Activated CD8-positive, alpha-beta T cell treated with anti-CD3 and anti-CD28 coated beads, Interleukin-2, amount 10 ng/mL, durations not matched to agents 7 days and 5 days (primary cell): ENCODE measurements at places on chromosomes 1 and 21.
A peak's percentile ranks its signal among the peaks of the same experiment; 100 is the strongest.

DNA sequence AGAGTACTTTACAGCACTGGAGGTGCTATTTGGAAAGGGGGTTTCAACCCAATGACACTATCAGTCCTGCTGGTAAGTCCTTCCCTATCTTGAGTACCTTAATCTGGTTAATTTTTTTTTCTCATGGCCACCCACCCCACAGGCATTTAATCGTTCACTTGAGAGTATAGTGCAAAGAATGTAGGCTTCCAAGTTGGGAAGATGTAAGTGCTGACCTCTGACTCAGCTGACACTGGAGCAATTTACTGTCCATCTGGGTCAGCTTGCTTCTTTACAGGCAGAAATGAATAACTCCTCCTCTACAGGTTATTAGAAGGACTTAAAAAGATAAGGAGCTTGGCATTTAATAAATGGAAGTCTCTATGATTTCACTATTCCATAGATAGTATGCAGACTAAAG lies 89.6 kb downstream of the AK5 start:
- H3K4me3 ChIP-seq: no peak overlapping the region
- no peak for DNase-seq
- no peaks in the 10 kb centered on the region for H3K36me3 ChIP-seq

- DNase-seq: peak; percentile 77
- no peaks in the 10 kb centered on the region for H3K27me3 ChIP-seq
- H3K4me3 ChIP-seq: peak overlapping the region; percentile 61
- peaks cover 85% of the 10 kb centered on the region for H3K4me1 ChIP-seq
These were observed 35.7 kb upstream of the DUSP10 start for GRCh38 chr1:221777431-221778072.

DNA sequence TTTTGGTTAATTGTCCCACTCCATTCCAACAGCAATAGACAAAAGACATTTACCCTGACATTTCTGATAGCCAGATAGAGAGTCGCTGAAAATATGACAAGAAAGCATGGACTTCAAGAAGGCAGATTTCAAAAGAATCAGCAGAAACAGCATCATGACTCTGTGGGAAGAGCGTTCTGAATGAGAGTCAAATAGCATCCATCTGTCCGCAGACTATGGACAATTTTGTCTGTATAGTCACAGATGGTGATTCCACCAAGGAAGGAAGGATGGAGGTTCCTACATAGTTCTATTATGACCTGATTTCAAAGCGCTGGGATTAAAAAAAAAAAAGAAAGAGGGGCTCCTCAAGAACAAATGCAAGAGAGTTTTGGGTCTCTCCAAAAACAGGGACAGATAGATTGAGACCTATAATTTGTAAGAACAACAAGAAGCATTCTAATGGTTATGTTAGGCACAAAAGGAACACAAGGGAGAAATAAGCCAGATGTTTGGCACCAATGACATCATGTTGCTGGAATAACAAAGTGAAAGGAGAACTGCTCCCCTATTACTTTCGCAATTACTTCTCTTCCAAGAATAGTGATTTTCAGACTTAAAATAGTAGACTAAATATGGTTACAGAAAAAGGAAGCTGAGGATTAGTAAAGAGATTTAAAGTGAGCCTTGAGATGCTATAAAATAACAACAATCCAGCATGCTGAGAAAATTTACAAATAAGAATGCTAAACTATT lies 28.5 kb downstream of the NIBAN1 start:
- H3K27me3 ChIP-seq: no peaks in the 10 kb centered on the region
- no peak overlapping the region for H3K4me3 ChIP-seq
- H3K27ac ChIP-seq: no peak overlapping the region
- peaks cover 7% of the 10 kb centered on the region for H3K4me1 ChIP-seq
- H3K36me3 ChIP-seq: peaks cover 9% of the 10 kb centered on the region

GRCh38 chr1:171769171-171769570 lies 12.3 kb upstream of the METTL13 start:
- no peak for DNase-seq
- no peaks in the 10 kb centered on the region for H3K36me3 ChIP-seq
- no peak overlapping the region for H3K4me3 ChIP-seq
- H3K27ac ChIP-seq: no peak overlapping the region
- H3K27me3 ChIP-seq: peaks cover 22% of the 10 kb centered on the region
- H3K4me1 ChIP-seq: no peaks in the 10 kb centered on the region

- no peak overlapping the region for H3K27ac ChIP-seq
- H3K27me3 ChIP-seq: no peaks in the 10 kb centered on the region
- H3K4me1 ChIP-seq: peaks cover 19% of the 10 kb centered on the region
- no peak overlapping the region for H3K4me3 ChIP-seq
These were observed 53.1 kb downstream of the PCSK9 start for GRCh38 chr1:55092475-55092874.
